ENCODE measurements at places on chromosomes 5 and 9. TPM values are rescaled to one million over a fixed set of nuclear protein-coding genes. Genes with fewer than 3 reads are reported as not detected.

Gene TNC
- total RNA-seq: 1.4 TPM

Gene DMRTA1
- 1.1 TPM for total RNA-seq

Gene CERCAM
- total RNA-seq: 36.1 TPM

Gene KIF3A
- total RNA-seq: 10.9 TPM

Gene NUDT12
- total RNA-seq: 2.5 TPM

Gene PCDHGA11
- not detected for total RNA-seq

Gene UNC13B
- 10.1 TPM for total RNA-seq

Gene SPARC
- total RNA-seq: 17.7 TPM

Gene TRPM3
- not detected for total RNA-seq

Gene FAM151B
- 2.1 TPM for total RNA-seq

Gene SHC3
- 0.38 TPM for total RNA-seq

Gene ANKRD31
- 0.05 TPM for total RNA-seq

Gene VLDLR
- total RNA-seq: 24.2 TPM

Gene BTNL8
- not detected for total RNA-seq

Gene SMIM32
- not detected for total RNA-seq

Gene PLEKHG4B
- total RNA-seq: 0.56 TPM

Gene ASPN
- not detected for total RNA-seq

Gene SLC2A8
- 15.3 TPM for total RNA-seq
